Globus pallidus (tissue), 1 donor: ENCODE measurements at places on chromosomes 6 and 20.
A peak's percentile ranks its signal among the peaks of the same experiment; 100 is the strongest.

GRCh38 chr20:38762174-38762573 is 13.9 kb downstream of the ACTR5 start:
- no peak for DNase-seq

DNA sequence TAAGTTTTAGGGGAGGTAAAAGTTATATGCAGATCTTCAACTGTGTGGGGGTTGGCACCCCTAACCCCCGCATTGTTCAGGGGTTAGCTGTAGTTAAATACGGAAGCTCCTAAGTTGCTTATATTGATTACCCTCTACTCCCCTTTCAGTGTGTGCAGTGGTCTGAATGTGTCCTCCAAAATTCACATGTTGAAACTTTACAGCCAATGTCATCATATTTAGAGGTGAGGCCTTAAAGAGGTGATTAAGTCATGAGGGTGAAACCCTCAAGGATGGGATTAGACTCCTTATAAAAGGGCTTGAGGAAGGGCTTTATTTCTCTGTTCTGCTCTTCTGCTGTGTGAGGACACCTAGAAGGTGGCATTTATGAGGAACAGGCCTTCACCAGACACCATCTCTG is 22.3 kb downstream of the TULP4 start:
- DNase-seq = no peak

DNA sequence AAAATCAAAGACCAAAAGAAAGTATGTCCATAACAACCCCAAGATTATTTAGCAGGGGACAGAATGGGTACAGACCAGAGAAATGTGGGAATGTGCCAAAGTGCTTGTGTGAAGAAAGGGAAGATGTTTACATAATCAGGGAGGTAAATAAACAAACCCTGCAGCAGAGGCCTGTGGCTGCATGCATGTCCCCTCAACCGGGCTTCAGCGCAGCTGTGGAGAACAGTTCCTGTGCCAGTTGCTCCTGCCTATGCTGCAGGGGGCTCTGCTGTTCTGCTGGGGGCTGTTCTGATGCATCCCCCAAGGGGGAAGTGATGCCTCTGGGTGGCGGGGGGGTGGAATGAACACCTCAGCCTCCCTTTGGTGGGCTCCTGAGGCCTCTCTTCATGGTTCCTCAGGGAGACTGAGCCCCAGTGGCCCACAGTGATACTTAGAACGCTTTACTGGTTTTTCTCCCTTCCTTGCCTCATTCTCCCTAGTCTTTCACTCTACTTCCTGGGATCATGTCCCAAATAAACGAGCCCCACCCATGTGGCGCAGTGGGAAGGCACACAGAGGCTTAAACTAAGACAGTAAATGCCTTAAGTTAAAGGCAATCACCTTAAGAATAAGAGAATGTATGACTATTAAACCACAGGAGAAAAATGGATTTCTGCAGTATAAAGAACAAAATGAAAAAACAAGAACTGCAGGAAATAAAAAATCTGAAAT is 23.0 kb downstream of the RAB23 start:
- DNase-seq = no peak

DNA sequence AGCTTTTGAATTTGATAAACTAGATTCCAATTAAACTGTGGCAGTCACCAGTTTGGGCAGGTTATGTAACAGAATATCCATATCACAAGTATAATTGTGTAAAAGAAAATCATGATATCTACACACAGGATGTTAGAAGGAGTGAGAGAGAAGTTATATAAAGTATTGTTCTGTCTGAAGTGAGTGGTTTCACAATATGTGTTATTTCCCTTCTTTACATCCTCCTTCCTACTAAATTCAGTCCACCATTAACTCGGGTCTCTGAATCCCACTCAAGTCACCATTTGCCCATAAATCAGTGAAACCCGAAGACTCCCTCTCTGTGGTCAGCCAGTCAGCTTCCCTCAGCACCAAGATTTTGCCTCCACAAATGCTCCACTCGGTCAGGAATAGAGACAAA is 796 bp downstream of the HLA-DQB1 start:
- no peak for DNase-seq

- peak; percentile 40 for DNase-seq
Observed at GRCh38 chr6:157019115-157019641, 242.0 kb downstream of the ARID1B start.

- DNase-seq = no peak
Observed at GRCh38 chr20:19562426-19562825, 195.6 kb upstream of the RIN2 start.
